ENCODE measurements at places on chromosomes 5 and 9.

DNA sequence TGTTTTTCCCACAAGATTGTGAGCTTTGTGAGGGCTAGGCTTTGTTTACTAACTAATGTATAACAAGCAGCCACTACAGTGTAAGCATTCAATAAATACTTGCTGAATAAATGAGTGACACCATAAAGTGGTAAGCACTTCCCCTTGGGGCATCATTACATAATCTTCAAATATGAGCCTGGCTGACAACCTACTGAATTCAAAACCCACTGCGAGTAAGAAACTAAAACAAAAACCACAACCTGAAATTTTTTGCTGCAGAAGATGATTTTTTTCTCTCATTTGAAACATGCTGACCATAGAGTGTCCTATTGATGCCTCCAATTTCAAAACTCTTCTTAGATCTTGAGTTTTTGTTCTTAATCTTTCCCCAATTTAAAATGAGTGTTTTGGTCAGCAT is 331.3 kb upstream of the CCNG1 start:
- no peak for DNase-seq

DNA sequence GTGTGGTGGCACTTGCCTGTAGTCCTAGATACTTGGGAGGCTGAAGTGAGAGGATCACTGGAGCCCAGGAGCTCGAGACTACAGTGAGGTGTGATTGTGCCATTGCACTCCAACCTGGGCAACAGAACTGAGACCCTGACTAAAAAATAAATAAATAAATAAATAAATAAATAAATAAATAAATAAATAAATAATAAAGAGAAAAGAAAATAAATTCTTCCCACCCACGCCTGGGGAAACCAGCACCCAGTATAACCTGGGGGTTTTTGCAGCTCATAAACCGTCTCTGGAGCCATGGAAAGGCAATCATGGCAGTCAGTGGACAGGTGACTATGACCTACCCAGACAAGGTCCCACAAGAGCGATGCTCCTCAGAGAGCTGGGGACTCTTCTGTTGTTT is 7.9 kb downstream of the WNT8A start:
- no peak for DNase-seq

DNA sequence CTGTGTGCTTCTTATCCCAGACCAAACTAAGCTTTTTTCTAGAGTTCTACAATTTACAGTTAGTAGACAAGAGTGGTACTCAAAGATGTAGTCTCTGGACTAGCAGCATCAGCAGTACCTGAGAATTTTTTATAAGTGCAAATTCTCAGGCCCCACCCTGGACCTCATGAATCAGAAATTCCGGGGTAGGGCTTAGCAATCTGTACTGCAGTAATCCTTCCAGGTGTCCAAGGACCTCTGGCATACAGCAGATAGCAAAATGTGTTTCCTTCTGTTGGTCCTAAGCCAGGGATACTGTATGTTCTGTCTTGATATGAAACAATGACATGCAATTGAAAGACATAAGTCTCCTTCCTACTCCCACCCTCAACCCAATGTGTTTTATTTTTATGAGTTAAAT is 194.3 kb downstream of the MSX2 start:
- no peak for DNase-seq

GRCh38 chr9:127185931-127186781 is 63.7 kb upstream of the ANGPTL2 start:
- no peak for DNase-seq

DNA sequence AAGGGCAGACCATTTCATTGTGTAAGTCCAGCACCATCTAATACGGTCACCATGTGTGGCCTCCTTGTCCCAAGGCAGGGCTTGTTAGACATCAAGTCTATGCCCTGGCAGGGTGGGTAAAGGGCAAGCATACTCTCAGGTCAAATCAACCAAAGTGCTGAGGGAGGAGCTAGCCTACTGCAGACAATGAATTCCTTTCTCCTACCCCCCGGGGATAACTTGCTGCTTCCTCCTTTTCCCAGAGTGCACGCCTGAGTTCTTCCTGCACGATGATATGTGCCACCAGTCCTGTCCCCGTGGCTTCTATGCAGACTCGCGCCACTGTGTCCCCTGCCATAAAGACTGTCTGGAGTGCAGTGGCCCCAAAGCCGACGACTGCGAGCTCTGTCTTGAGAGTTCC is 71.4 kb downstream of the RFK start:
- DNase-seq: no peak

DNA sequence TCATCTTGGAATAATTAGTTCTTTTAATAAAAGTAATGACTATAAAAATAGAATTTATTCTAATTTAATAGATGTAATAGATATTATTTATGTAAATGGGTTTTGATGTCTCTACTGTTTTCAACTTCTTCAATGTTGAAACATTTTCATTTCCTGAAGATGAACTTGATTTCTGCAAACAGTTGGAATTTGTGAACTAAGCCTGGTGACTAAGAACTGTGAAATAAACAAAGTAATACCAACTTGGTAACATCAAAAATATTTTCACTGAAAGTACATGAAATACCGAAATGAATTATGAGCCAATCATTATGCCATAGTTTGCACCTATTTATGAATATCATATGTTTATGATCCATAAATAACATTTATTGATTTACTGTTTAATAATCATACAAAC is 143.8 kb upstream of the FGF10 start:
- no peak for DNase-seq

GRCh38 chr9:82106536-82106935 is 118.0 kb downstream of the SPATA31D1 start:
- no peak for DNase-seq

- no peak for DNase-seq
Observed at GRCh38 chr9:70043285-70043684, 363 bp upstream of the MAMDC2 start.

GRCh38 chr9:34664281-34665066 is 2.0 kb upstream of the CCL27 start:
- DNase-seq: peak; percentile 9

- DNase-seq: peak; percentile 54
Observed at GRCh38 chr9:110623462-110624025, 44.0 kb upstream of the SVEP1 start.

- no peak for DNase-seq
Observed at GRCh38 chr5:149379818-149380374, 804 bp upstream of the IL17B start.

DNA sequence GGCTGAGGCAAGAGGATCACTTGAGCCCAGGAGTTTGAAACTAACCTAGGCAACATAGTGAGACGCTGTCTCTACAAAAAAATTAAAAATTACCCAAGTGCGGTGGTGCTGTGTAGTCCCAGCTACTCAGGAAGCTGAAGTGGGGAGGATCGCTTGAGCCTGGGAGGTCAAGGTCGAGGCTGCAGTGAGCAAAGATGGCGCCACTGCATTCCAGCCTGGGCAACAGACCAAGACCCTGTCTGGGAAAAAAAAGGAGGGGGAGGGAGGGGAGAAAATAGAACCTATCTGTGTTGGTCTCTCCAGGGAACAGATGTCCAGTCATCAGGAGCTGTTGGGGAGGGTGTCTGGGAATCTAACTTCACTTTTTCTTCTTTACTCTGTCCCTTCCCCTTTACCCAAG is 24.3 kb downstream of the MAT2B start:
- no peak for DNase-seq

- DNase-seq: no peak
Observed at GRCh38 chr9:79711874-79712273, 140.1 kb downstream of the TLE4 start.

DNA sequence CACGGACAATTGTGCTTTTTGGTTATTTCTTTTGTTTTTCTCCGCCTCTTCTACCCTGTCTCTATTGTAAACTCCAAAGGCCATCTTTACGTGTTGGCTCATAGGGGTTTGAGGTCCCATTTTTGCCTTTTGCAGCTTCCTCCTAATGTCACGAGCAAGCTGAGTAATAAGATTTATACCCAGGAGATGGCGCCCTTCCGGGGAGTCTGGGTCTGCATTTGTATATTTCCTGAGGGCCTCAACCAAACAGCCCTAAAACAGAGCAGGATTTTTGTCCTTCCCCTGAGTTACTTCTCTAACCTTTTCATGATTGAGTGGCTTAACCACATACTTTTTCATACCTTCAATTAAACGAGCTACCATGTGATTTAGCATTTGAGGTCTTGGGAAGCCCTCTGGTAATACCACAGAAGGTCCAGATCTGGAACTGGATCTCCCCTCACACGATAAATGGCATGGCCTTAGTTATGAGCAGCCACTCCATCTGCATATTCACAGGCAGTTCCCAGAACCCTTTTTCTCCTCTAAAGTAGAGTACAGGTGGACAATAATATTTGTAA is 11.2 kb upstream of the CFAP95 start:
- no peak for DNase-seq

DNA sequence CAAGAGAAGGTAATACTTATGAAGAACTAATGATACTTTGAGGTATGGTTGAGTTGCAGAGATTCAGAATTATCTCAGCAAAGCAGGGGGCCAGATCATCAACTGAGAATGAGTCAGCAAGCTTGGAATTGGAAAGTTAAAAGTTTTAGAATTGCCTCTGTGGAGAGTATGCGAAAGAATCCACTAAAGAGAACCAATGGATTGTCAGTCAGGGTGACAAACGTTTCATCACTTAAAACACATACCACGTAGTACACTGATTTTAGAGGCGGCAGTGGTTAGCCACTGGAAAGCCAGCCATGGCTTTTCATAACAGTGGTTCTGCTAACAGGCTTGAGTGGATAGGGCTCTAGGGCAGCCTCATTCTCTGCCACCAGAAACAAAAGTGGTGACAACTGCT is 30.7 kb downstream of the AOPEP start:
- DNase-seq: no peak

GRCh38 chr5:179536676-179537075 is 13.7 kb upstream of the RUFY1 start:
- DNase-seq: no peak

GRCh38 chr5:135632798-135633197 is 54.0 kb upstream of the CXCL14 start:
- no peak for DNase-seq

- DNase-seq: peak; percentile 7
Observed at GRCh38 chr9:124180557-124180956, 77.2 kb upstream of the NEK6 start.

- no peak for DNase-seq
Observed at GRCh38 chr5:174573221-174573994, 151.0 kb upstream of the MSX2 start.

- DNase-seq: no peak
Observed at GRCh38 chr5:138210985-138211384, 2.1 kb downstream of the CDC23 start.

GRCh38 chr9:37005517-37006140 is 28.4 kb downstream of the PAX5 start:
- no peak for DNase-seq

- DNase-seq: no peak
Observed at GRCh38 chr5:1807451-1808185, 6.4 kb downstream of the NDUFS6 start.

DNA sequence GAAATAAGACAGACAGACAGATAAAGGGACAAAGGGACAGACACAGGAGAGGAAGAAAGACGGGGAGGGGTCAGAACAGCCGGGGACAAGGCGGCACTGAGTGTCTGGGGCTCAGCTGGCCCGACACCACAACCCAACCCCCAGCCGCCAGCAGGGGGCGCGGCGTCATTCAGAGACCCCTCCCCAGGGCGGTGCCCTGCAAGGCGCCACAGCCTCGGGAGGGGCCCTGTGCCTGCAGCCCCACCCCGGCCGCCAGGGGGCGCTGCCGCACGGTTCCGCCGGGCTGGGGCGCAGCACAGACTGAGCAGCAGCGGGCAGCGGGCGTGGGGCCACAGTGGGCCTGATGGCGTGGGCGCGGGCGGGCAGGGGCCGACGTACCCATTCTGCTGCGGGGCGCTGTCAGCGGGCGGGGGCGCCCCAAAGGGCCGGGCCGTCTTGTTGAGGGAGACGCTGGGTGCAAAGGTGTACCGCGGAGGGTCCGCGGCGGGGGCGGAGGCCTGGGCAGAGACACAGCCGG is 5.9 kb downstream of the PDLIM7 start:
- DNase-seq: no peak

DNA sequence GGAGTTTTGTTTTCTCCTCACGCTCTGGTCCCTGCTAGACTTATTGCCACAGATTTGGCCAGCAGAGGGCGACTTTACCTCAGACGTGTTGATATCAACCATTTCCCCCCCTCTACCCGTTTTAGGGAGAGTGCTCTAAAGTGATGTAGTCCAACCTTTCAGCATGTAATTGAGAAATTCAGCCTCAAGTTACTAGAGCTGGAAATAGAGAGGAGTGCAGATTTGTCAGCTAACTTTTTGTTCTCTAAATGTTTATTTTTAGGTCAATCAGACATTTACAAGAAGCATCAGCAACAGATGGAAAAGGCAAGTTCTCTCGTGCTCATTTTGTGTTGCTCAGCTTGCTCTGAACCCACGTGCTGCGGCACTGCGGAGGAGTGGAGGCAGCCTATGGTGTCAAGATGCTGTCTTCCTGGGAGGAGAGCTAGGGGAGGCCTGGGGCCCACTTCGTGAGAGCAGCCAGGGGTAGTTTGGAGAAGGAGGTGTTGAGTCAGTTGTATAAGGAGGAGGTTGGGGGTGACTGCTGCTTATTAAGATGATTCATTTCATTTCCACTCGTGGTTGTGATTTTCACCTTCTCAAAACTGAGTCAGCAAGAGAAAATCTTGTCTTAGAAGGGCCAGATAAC is 53.6 kb downstream of the GPR107 start:
- DNase-seq: peak; percentile 35

DNA sequence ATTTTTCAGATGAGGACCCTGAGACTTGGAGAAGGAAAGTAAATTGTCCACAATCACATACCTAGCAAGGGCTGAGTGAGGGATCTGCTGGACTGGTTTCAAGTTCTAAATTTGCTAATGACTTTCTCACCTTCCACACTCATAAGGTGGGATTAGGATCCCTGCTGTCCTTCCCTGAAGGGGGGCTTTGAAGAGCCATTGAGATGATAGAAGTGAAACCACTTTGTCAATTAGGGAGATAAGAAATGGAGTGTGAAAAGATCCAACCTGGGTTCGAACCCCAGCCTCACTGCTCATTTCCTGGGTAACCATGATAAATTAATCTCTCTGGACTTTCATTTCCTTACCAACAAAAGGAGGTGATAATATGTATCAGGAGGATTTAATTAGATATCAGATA is 32.7 kb upstream of the FOXE1 start:
- DNase-seq: no peak

DNA sequence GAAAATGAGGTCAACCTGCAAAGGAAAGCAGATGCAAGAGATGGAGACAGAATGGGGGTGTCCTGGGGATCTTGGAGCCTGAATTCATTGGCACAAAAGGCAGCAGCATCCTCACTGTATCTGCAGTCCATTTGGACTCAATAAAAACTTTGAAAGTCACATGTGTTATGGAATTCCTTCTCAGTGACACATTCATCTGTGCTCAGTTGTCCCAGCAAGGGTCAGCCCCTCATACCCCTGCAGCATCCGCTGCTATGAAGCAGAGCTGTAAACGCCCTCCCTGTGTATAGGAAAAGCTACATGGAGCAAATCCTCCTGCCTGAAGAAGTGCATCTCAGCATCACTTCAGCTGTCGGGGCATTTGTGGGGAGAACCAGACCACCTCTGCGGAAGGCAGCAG is 14.5 kb upstream of the RARS1 start:
- DNase-seq: no peak

GRCh38 chr9:93114169-93114983 is 18.4 kb downstream of the CARD19 start:
- DNase-seq: no peak

All from NCI-H446 (cell line).